ENCODE measurements at places on chromosomes 1 and 21. TPM values are rescaled to one million over a fixed set of nuclear protein-coding genes. Genes with fewer than 3 reads are reported as not detected.

DNA sequence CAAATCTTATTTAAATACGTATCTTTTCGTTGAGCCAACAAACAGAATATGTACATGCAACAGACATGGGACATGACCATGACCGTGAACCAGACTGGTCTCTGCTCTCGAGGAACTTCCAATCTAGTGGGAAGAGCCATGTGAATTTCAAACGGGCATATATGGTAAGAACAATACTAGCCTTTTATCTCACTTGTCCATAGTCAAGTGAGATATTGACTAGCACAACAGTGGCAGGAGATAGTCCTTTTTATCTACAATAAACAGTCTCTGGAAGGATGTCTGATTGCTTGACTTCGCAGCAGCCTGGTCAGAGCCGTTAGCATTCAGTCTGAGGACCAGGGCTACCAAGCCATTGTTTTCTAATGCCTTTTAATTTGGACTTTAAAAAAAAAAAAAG lies 12.6 kb upstream of the PLA2G2C start:
- H3K4me1 ChIP-seq: peaks cover 27% of the 10 kb centered on the region
- no peak for DNase-seq
- H3K4me3 ChIP-seq: no peak overlapping the region
- peaks cover 3% of the 10 kb centered on the region for H3K27me3 ChIP-seq
- no peaks in the 10 kb centered on the region for H3K36me3 ChIP-seq

DNA sequence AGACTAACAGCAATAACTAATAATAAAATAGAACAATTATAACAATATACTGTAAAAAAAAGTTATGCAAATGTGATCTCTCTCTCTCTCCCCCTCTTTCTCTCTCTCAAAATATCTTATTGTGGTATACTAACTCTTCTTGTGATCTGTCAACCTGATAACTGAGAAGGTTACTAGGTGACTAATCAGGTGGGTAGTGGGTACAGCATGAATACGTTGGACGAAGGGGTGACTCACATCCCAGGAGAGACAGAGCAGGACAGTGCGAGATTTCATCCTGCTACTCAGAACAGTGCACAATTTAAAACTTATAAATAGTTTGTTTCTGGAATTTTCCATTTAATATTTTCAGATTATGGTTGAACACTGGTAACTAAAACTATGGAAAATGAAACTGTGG lies 257.5 kb downstream of the LRRC40 start:
- H3K4me1 ChIP-seq: no peaks in the 10 kb centered on the region
- DNase-seq: no peak
- H3K27ac ChIP-seq: no peak overlapping the region
- no peaks in the 10 kb centered on the region for H3K27me3 ChIP-seq
- H3K36me3 ChIP-seq: no peaks in the 10 kb centered on the region
- H3K4me3 ChIP-seq: no peak overlapping the region

DNA sequence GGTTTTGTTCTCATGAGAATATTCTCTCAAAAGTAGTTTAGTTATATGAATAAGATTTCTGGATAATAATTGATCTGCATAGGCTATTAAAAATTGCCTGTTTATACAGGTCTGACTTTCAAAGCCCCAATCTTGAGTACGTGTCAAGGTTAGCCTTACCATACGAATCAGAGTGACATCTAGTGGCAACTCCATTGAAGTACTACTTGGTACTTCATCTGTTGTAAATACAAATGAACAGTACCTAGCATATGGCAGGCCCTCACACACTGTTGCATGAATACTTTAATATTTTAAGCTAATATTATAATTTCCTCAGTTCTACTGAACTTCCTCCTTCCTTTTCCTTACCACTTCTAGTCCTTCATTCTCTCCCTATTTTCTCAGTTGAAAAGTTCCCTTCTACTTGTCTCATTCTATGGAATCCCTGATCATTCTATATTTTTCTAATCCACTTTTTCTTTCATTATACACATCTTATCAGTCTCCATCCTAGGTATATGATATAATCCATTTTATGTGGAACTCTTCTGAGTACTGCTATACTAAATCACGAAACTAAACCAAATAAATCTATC lies 101.2 kb downstream of the AKT3 start:
- no peak overlapping the region for H3K4me3 ChIP-seq
- peaks cover 55% of the 10 kb centered on the region for H3K4me1 ChIP-seq
- no peak for DNase-seq

DNA sequence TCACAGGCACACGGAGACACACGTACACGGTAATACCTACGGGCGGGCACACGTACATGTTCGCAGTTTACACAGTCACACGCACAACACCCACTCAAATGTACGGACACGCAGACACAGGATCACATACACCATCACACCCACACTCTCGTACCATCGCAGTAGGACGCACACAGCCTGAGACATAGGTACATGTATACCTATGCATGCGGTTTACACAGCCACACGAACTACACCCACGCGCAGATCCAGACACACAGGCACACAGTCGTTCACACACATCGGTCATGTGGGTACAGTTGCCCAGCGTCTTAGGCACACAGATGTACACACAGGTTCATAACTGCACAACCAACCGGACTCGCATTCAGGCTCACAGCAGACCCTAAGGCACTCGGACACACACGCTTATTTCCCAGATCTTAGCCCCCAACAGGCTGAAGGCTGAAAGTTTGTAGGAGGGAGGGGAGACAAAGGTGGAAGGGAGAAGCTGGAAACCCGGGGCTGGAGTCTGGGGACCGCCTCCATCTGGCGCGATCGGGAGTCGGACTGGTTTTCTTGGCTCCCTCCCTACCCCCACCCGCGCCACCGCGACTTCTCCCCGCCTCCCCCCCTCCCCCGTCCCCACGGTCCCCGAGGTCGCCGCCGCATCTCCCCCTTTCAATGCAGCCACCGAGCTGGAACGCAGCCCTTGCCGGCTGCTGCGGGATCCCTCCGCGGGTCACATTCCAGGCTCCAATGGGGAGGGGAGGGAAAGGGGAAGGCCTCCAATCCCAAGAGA lies 51.9 kb upstream of the SYNC start:
- peak overlapping the region; percentile 92 for H3K4me3 ChIP-seq
- H3K4me1 ChIP-seq: peaks cover 50% of the 10 kb centered on the region
- H3K27me3 ChIP-seq: no peaks in the 10 kb centered on the region
- no peaks in the 10 kb centered on the region for H3K36me3 ChIP-seq
- H3K27ac ChIP-seq: peak overlapping the region; percentile 92

GRCh38 chr1:55320891-55321290 lies 105.7 kb upstream of the USP24 start:
- peaks cover 15% of the 10 kb centered on the region for H3K27me3 ChIP-seq
- H3K27ac ChIP-seq: no peak overlapping the region
- no peak overlapping the region for H3K4me3 ChIP-seq

GPR52 gene
- total RNA-seq: 0.22 TPM

MAB21L3 gene
- total RNA-seq: not detected

Data from WTC11 (cell line).